ENCODE measurements at places on chromosomes 11 and 22.

DNA sequence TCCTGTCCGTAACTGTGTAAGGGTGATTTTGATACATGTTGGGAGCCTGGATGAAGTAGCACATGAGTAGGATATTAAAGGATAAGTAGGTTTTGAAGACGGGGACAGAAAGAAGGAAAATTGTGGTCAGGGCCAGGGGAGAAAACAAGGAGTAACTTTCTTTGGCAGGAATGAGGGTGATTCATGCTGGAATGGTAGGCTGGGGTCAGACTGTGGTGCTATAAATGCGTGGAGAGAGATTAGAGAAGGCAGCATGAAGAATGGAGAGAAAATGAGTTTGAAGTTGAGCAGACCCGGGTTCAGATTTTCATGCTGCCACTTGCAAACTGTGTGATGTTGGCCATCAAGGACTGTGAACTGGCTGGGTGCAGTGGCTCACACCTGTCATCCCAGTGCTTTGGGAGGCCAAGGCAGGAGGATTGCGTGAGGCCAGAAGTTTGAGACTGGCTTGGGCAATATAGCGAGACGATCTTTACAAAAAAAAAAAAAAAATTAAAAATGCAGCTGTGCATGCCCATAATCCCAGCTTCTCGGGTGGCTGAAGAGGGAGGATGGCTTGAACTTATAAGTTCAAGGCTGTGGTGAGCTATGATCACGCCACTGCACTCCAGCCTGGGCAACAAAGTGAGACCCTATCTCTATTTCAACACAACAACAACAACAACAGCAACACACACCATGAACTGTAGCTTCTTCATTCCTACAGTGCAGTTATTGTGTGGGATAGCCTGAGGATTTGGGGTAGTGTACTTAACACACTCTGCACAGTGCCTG lies 22.3 kb downstream of the ZBTB16 start:
- DNase-seq: no peak

DNA sequence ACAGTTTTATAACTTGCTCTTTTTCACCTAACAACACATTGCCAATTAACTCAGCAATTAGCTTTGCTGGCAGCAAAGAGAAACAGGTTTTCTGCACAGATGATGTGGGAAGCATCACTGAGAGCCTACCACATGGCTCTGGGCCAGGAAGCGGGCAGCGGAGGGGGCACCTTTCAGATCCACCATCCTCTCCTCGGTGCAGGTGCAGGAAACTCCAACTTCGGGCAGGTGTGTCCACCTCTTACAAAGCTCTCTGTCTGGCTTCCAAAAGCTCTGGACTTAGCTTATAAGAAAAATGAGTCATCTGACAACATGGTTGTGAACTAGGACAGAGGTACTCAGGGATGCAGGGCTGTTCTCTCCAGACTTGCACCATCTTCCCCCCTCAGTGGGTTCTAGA lies 77.0 kb downstream of the RPS6KA4 start:
- DNase-seq: no peak

DNA sequence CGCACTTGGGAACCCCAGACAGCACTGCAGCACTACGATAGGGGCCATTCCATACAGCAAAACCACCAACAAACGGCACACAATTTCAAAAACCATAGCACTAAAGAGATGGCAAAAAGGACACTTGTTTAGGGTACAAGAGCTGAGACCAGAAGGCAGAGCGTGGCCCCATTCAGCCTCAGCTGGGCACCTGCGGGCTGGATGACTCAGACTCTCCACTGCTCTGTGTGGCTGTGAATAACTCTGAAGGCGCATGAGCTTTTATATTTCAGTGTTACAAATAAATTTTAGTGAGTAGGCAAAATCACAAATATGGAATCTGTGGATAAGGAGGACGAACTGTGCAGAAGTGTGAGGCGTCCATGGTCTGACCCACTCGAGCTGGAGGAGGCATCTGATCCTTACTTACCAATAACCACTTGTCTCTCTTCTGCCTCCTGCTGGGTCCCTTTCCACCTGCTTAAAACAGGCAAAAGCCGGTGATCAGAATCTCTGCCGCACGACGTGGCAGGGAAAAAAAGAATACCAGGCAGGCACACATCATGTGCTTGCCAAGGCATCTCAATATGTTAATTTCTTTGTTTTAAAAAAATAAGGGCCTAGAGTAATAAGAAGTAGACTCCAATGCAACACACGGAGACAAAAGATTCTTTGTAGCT lies 325.7 kb downstream of the SHANK2 start:
- DNase-seq: no peak

- no peak for DNase-seq
Observed at GRCh38 chr22:17824457-17824856, 50.2 kb upstream of the BID start.

DNA sequence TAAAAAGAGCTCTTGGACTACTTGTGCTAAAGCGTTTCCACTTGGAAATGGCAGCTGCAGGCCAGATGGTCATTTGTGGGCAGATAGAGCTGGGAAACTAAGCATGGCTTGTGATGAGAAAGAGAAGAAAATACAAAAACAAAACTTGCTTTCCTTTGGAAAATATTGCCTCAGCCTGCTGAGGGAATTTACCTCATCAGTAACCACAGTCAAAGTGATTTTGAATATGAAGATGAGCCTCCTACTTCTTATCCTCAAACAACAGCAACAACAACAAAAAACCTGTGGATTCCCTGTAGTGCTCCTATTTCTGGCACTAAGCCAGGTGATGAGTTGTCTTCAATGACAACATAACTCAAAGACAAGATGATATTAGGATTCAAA lies 62.7 kb upstream of the FIBIN start:
- no peak for DNase-seq

- DNase-seq: no peak
Observed at GRCh38 chr11:96168623-96169022, 174.4 kb downstream of the MAML2 start.

DNA sequence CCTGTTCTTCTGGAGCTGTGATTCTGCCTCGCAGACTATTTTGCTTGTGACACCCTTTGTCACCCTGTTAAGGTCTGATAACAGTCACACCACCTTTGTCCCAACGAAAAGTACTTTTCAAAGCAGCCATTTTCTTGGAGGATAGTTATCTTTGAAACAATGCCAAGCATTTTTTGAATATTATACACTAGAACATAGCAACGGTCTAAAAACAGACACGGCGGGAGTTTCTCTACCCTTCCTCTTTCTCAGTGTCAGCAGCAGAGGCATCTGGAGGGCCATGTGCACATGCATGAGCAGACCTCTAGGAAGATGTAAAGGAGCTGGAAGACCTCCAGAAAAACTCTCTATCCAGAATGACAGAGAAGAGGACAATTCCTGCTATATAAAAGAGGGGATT lies 86.5 kb downstream of the TRPC6 start:
- DNase-seq: no peak

- peak; percentile 48 for DNase-seq
Observed at GRCh38 chr11:6251120-6251733, 8.4 kb upstream of the CCKBR start.

- no peak for DNase-seq
Observed at GRCh38 chr11:81495699-81496292, 1237.9 kb downstream of the FAM181B start.

GRCh38 chr11:101442171-101442570 lies 141.6 kb downstream of the TRPC6 start:
- DNase-seq: no peak

DNA sequence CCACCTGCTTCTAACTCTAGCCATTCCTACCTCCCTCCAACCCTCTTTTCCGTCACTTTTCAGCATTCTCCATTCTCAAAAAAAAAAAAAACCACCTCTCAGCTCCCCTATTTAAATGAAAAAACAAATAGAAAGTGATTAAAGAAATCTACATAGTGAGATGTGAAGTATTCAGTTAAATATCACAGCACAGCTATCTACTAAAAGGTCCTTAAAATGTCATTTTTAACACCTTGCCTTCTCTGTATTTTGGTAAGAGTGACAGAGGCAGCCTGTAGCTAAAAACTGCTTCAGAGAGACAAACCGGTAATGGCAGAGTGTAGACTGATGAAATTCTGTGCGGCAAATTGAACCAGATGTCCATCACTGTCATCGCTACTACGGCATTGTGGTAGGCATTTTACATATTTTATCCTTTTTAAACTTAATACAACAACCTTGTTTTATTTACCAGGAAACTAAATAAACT lies 346 bp upstream of the ALG9 start:
- no peak for DNase-seq

- no peak for DNase-seq
Observed at GRCh38 chr11:99571094-99571493, 550.3 kb downstream of the CNTN5 start.

- DNase-seq: no peak
Observed at GRCh38 chr11:34652191-34652973, 31.5 kb downstream of the EHF start.

GRCh38 chr11:75199412-75199955 lies 41.1 kb upstream of the TPBGL start:
- DNase-seq: no peak

GRCh38 chr11:58028687-58029411 lies 1.9 kb upstream of the OR6Q1 start:
- DNase-seq: peak; percentile 9

GRCh38 chr22:27949421-27949820 lies 30.4 kb upstream of the PITPNB start:
- DNase-seq: no peak

DNA sequence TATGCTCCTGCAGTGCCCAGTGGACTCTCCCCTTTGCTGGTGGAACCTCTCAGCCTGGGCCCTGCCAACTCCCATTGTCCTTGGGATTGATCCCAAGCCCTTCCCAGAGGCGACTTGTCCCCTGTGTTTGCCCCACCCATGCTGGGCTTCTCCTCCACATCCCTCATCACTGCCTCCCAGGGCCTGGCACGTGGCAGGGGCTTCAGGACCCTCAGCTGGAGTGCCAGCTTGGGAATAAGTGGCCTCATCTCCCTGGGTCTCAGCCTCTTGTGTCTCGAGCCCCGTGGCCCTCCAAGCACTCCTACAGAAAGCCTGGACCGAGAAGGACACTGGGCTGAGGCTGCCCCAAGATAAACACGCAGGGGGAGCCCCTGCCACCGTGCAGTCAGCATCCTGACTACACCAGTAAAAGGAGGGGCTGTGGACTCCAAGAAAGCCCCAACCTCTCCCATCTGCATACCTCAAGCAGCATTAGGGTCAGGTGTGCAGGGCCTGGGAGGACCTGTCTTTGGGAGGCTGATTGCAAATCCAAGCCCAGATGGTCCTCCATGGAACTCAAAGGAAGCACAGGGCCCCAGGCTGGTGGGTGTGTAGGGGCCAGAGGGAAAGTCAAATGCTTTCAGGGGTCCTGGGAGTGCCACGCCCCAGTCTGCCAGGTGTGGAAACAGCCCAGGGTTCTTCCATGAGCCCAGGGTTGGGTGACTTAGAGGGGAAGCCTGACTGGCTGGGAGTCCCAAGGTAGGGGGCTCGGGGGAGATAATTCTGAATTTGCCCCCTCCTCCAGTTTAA lies 9.5 kb upstream of the GNAZ start:
- no peak for DNase-seq

DNA sequence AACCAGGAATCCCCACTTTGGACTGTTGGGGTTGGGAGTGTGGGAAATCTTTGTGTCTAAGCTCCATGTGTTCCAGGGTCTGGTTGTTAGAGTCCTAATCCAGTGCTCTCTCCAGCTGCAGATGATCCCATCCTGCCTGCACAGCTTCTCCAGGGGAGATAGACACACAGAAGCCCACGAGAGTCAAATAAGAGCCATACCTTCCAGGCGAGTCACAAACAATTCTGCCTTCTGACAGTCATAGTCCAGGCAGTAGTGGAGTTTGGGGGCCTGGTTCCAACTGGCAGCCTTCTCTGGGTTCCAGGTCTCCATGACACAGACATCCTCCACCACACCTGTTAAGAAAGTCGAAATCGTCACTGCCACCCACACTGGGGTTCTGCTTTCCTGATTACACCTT lies 32.1 kb downstream of the SYT13 start:
- no peak for DNase-seq

DNA sequence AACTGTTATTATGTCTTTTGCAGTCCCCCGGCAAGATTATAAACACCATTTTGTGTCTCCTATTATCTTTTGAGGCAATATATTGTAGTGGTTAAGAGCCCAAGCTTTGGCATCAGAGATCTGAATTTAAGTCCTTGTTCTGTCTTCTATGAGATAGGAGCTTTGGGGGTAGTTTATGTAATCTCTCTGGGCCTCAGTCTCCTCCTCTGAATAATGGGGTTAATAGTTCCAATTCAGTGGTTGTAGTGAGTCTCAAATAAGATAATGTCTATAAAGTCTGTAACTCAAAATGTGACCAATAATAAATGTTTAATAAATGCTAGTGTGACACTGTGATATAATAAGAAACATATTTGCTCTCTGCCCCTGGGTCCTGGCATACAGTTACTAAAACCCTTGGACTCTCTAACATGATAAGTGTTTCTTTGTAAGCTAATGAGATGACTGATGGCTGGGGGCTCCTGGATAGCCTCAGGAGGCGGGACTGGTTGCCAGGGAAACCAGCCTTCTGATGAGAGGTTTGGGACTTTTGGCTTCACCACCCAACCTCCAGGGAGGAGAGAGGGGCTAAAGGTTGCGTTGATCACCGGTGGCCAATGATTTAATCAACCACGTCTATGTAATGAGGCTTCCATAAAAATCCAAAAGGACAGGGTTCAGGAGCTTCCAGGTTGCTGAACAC lies 183.4 kb upstream of the MTMR2 start:
- no peak for DNase-seq

DNA sequence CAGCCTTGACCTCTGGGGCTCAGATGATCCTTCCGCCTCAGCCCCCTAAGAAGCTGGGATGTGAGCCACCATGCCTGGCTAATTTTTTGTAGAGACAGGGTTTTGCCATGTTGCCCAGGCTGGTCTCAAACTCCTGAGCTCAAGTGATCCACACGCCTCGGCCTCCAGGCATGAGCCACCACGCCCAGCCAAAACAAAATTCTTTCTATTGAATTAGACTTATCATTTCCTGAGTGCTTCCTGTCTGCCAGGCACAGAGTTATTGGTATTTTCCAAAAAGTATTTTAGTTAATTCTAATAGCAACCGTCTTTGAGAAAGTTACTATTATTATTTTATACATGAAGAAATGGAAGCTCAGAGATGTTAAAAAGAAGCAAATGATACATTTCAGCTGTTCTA lies 61.4 kb upstream of the LMO2 start:
- no peak for DNase-seq

DNA sequence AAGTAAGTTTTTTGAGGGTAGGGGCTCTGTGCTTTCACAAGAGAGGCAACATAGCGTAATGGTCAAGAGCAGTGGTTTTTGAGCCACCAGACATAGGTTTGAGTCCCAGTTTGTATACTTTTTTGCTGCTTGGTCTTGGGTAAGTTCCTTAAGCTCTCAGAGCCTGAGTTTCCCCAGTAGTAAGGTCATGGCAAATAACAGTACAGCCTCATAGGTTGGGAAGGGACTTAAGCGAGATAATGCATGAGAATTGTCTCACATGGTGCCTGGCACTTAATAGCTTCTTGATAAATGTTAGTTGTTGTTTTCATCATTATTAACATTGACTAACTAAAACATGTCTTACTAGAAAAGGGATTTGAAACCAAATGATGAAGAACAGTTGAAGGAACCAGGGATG lies 83.1 kb downstream of the ARFGAP2 start:
- DNase-seq: no peak

All from CD4-positive, alpha-beta T cell treated with Interleukin-21 for 1 hour (primary cell).